ENCODE measurements at places on chromosomes 2 and 18.

- peaks cover 65% of the 10 kb centered on the region for H3K4me1 ChIP-seq
- DNase-seq = no peak
- H3K36me3 ChIP-seq = no peaks in the 10 kb centered on the region
- no peak overlapping the region for H3K4me3 ChIP-seq
- H3K27me3 ChIP-seq = no peaks in the 10 kb centered on the region
Measured at GRCh38 chr2:128304715-128305554, 13.7 kb downstream of the HS6ST1 start.

- H3K4me3 ChIP-seq = no peak overlapping the region
- peaks cover 71% of the 10 kb centered on the region for H3K4me1 ChIP-seq
- H3K36me3 ChIP-seq = no peaks in the 10 kb centered on the region
- H3K27ac ChIP-seq = no peak overlapping the region
- peaks cover 1% of the 10 kb centered on the region for H3K27me3 ChIP-seq
Measured at GRCh38 chr2:176391148-176391419, 121.8 kb downstream of the MTX2 start.

- no peaks in the 10 kb centered on the region for H3K36me3 ChIP-seq
- peaks cover 27% of the 10 kb centered on the region for H3K4me1 ChIP-seq
- no peak for DNase-seq
- no peak overlapping the region for H3K27ac ChIP-seq
Measured at GRCh38 chr2:203647579-203647978, 58.9 kb upstream of the CD28 start.

DNA sequence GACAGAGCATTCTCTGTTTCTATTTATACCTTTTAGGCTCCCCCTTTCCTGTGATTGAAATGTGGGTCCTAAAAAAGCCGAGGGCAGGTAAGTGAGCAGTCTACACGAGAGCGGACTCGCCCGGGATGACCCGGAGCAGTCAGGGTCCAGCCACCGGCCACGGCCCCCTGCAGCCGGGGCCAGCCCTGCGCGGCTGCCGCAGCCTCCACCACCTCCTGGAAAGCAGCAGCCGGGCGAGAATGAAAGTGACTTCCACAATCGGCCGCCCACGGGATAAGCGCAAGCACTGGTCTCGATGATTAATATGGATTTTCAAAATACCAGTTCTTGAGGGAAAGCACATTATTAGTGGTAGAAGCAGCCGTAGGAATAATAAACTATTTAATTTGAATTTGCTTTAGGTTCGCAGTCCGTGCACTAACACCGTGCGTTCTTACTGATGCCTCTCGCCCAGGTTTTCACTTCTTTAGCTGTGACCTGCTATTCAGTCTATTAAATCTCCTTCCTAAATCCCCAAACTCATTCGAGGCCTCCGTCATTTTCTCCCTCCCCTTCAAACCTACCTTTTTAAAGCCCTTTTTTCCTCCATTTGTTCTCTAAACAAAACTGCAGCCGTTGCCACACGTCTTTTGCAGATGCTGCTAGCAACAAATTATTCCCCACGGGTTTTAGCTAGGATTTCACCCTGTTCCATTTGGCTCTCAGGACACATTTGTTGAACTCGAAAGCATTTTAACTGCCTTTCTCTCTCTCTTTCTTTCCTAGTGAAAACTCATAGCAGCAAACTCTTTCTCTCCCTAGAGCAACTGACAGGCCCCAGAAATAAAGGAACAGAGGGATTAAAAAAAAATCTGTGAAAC lies 1015.1 kb upstream of the PIK3C3 start:
- H3K27ac ChIP-seq = peak overlapping the region; percentile 99
- peaks cover 7% of the 10 kb centered on the region for H3K36me3 ChIP-seq
- H3K4me1 ChIP-seq = peaks cover 51% of the 10 kb centered on the region
- H3K27me3 ChIP-seq = no peaks in the 10 kb centered on the region
- no peak overlapping the region for H3K4me3 ChIP-seq
- no peak for DNase-seq

DNA sequence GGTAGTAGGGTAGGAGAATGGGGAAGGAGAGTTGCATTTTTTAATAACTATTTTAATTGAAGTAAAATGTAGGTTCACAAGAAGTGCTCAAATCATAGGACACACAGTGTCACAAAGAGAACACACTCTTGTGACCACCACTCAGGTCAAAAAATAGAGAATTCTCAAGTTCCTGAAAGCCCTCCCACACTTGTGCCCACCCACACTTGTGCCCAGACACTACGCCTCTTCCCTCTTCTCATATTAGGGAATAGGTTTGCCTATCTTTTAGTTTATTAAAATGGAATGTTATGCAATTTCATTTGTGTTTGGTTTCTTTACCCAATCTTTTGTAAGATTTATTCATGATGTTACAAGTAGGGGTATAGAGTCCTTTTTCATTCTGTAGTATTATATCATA lies 67.2 kb downstream of the UGGT1 start:
- no peaks in the 10 kb centered on the region for H3K4me1 ChIP-seq
- no peak for DNase-seq
- H3K4me3 ChIP-seq = no peak overlapping the region
- H3K27me3 ChIP-seq = no peaks in the 10 kb centered on the region
- no peak overlapping the region for H3K27ac ChIP-seq
- peaks cover 58% of the 10 kb centered on the region for H3K36me3 ChIP-seq

Data from nephron progenitor cell (in vitro differentiated cells).